ENCODE measurements at places on chromosomes 2 and 18.
A peak's percentile ranks its signal among the peaks of the same experiment; 100 is the strongest.

GRCh38 chr2:50995610-50996009, 36.3 kb downstream of the NRXN1 start:
- DNase-seq = no peak

DNA sequence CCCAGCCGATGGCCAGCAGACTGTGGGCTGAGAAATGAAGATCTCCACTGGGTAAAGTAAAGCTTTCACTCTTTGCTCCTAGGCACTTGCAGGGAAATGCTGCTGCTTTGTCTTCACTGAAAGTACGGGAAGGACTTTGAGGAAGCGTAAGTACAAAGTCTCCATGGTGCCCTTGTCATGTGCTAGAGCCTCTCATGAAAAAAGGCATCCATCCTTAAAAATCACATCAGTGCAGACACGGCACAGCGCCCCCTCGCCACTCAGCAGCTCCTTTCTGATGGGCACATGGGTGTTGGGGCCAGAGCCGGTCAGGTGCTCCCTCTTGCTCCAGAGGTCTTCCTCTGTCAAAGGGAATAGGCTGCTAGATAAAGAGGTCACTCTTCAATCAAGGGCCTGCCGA, 109.0 kb upstream of the STPG4 start:
- no peak for DNase-seq

- peak; percentile 12 for DNase-seq
These were observed 37.4 kb downstream of the ZNF236 start for GRCh38 chr18:76859474-76860339.

GRCh38 chr2:216056739-216057138, 24.9 kb downstream of the PECR start:
- no peak for DNase-seq

- DNase-seq = peak; percentile 49
These were observed 808 bp downstream of the ATP5MC3 start for GRCh38 chr2:175180701-175181103.

GRCh38 chr2:2621855-2622254, 290.8 kb upstream of the MYT1L start:
- DNase-seq = no peak

DNA sequence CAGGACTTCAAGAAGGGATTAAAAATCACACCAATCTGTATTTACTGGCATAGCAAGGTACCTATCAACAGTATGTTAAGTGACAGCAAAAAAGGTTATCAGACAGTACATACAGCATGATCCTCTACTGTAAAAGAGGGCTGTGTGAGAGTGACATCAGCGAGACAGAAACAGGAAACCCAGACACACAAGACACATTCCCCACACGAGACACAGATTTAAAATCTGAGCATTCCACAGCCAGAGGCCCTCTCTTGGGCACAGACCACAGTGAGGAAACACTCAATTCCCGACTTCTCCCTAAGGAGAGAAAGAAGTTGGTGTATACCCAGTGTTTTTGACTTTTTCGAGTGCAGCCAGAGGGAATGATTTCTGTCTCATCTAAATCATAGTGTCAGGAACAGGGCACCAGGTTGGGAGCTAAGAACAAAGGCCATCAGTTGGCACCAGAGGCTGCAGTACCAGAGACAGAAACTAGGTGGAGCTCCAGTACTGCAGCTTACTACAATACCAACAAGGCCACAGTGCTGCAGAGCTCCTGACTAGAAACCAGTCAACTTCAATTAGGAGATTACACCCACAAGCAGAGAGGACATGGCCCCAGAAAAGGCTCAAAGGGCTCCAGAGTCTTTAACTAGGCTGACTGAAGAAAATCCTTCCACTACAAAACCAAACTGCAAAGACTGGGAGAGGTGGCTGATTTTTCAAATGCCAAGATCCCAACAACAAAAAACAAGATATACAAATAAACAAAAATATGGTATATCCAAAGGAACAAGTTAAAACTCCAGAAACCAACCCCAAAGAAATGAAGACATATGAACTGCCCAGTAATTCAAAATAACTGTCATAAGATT, 41.0 kb downstream of the UNC50 start:
- DNase-seq = peak; percentile 67

DNA sequence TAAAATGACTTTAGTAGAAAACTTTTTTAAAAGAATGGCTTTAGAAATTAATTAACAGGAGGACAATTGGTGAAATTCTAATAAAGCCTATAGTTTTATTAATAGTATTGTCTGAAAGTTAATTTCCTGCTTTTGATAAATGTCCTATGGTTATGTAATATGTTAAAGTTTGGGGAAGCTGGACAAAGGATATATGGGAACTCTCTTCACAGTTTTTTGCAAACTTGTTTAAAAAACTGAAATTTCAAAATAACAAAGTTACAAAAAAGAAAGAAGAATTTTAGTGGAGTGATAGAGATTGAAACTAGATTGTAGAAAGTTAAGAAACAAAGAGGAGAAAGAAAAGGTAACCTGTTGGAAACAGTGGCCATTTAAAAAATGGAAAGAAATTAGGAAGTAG, 67.3 kb downstream of the SEMA4F start:
- no peak for DNase-seq

GRCh38 chr2:20504174-20504573, 57.3 kb downstream of the RHOB start:
- no peak for DNase-seq

DNA sequence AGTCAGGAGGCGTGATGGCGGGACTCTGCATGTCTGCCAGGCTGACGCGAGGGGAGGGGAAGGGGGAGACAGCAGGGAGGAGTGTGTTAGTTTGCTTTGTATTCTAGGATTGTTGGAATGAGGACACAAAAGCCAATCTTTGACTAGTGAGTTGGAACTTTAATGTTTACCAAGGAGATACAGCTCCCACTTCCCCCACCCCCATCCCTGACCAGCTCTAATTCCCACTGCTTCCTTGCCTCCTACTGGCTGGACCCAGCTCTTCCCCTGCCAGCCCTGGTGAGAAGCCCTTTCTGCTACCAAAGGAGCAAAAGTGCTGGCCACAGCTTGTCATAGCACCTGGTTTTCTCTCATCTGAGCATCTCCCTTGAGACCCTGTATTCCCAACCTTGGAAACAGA, 84.5 kb downstream of the CELF4 start:
- DNase-seq = no peak

DNA sequence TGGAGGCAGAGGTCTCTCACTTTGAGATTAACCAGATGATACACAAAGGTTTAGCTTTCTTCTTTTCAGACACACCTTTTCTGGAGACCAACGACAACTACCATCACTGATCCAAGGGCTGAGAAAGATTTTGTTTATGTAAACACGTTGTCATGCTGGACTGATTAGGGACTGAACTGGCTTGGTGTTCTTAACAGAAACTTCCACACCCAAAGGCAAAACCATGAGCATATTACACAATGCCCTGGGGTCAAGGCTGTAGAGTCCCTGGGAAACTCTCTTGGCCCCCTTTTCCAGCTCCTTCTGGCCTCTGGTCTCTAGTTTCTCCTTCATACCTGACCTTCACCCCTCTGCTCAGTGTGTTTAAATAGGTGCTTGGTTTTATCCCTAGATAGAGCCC, 447.0 kb upstream of the TCF4 start:
- DNase-seq = no peak

GRCh38 chr2:64711252-64711800, 57.6 kb upstream of the SERTAD2 start:
- no peak for DNase-seq

- DNase-seq = peak; percentile 28
These were observed 22.3 kb downstream of the KLF7 start for GRCh38 chr2:207143215-207144172.

- DNase-seq = no peak
These were observed 61.6 kb downstream of the SCN9A start for GRCh38 chr2:166314022-166314759.

GRCh38 chr2:226217191-226217590, 582.4 kb downstream of the IRS1 start:
- DNase-seq = no peak

DNA sequence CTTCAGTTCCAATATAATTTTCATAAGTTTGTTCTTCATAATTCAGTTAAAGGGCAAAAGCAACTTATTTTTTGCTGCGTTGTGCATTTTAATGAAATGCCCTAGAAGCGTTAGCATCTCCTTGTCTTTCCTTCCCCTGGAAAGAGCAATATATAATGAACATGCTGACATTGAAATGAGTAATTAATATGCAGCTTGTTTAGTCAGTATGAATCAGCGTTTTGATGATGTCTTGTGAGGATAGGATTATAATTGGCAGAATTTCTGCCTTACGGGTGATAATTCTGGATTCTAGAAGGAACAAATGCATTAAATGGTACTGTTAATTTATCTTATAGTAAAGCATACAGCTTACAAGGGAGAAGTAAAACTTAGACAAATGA, 152.3 kb upstream of the MMADHC start:
- no peak for DNase-seq

GRCh38 chr2:171166328-171166983, 5.8 kb upstream of the TLK1 start:
- no peak for DNase-seq

- DNase-seq = no peak
These were observed at the start of gene MALL for GRCh38 chr2:110115291-110116032. TSS of gene MALL (minus strand) at chr2:110115822. CDS start at chr2:110115792, 30 bp downstream.

DNA sequence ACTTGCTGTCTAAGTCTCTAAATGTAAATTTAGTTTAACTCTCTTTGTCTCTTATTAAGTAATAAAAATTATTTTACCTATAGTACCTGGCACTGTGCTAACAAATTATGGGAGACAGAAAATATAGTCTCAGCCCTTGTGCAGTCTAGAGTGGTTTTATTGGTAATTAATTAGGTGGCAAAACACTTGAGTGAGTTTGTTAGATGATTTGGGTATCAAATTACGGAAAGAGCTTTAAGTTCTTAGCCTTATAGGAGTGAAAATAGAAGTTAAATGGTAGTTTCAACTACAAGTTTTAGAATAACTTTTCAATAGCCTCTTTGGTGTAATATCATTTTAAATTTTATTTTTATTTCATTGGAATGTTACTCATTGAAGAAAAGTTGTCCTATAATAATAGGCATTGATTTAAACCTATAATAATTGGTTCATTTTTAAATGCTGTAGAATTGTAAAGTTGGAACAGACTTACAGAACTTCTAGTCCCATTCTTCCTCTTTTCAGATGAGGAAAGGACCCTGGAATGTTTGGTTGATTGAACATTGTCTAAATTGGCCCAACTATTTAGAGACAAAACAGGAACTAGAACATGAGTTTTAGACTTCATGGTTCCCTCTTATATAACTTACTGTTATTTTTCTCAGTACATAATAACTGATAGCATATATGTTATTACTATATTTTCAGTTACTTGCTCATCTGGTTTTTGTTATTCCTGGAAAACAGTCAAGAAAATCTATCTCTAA, 10.2 kb upstream of the HTR2B start:
- no peak for DNase-seq

- no peak for DNase-seq
These were observed 27.9 kb upstream of the CREG2 start for GRCh38 chr2:101415220-101415619.

- no peak for DNase-seq
These were observed 337.9 kb upstream of the SALL3 start for GRCh38 chr18:78641689-78642231.

GRCh38 chr2:65818873-65819451, 386.6 kb upstream of the SPRED2 start:
- DNase-seq = no peak

DNA sequence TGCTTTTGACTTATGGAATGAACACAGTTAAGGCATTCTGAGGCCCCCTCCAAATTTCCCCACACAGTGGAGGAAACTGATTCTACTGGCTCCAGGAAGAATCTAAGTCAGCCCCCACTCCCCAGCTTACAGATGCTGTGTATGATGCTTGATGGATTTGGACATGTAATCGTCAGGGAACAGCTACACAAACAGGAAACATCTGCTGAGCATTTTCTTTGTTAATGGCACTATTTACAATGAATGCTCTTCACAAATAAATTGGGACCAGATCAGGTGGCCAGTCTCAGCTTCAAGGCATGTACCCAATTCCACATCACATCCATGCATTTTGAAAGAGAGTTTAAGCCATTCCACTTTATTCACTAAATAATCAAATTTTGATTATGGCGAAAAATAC, 562.3 kb downstream of the SOX11 start:
- DNase-seq = no peak

- no peak for DNase-seq
These were observed 79.8 kb downstream of the RHOB start for GRCh38 chr2:20526708-20527107.

- no peak for DNase-seq
These were observed 63.1 kb downstream of the MARCO start for GRCh38 chr2:119005051-119005450.

- DNase-seq = no peak
These were observed 8.2 kb downstream of the TTC32 start for GRCh38 chr2:19893520-19894133.

GRCh38 chr2:44951714-44952113, 10.2 kb downstream of the SIX3 start:
- no peak for DNase-seq

- peak; percentile 73 for DNase-seq
These were observed 836 bp downstream of the ANKRD12 start for GRCh38 chr18:9137168-9138066.

DNA sequence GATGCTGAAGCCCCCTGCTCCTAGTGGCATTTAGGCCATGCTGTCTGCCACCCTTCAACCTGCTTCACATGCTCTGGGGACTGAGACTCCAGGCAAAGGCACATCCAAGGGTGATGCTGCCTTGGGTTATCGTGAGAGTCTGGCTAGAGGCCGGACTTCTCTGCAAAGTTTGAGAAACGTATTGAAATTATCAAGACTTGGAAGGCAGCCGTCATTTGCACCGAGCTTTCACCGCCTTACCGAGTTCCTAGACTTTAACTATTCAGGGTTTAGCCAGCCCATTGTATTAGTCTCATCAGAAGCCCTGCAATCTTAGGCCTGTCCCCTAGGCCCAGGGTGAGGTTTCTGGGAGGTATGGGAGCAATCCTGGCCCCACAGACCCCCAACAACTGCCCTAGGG, 34.0 kb downstream of the RDH14 start:
- no peak for DNase-seq

- no peak for DNase-seq
These were observed 118.1 kb upstream of the ITGB6 start for GRCh38 chr2:160318218-160318617.

GRCh38 chr2:133838642-133839365, 270.5 kb upstream of the NCKAP5 start:
- no peak for DNase-seq

DNA sequence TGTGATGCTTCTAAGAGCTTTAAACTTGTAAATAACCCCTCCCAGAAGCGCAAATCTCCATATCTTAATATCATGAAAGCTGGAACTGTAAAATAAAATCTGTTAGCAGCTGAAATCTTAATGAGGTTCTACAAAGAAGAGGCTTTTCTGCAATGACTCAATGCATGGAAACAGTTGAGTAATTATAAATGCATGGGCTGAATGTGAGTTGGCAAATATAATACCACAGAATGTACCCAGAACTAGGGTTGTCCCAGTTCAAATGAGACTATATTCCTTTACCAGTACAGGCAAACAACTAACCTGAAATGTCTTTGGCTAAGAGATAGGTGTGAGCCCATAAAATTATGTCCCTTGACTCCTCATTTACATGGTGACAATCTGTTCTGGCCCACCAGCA, 52.9 kb downstream of the SATB2 start:
- DNase-seq = no peak

GRCh38 chr18:79527656-79528315, 132.1 kb downstream of the NFATC1 start:
- no peak for DNase-seq

- no peak for DNase-seq
These were observed 279.5 kb upstream of the PKDCC start for GRCh38 chr2:41768310-41768709.
